ENCODE measurements at places on chromosomes 4 and X. TPM values are rescaled to one million over a fixed set of nuclear protein-coding genes. Genes with fewer than 3 reads are reported as not detected.

- DNase-seq, result no peak
Measured at GRCh38 chr4:24130637-24131036, 240.8 kb upstream of the PPARGC1A start.

Gene VCX2
- total RNA-seq, result not detected

GRCh38 chr4:122695226-122695625 is 37.3 kb upstream of the BBS12 start:
- no peak for DNase-seq

GRCh38 chr4:123870216-123870876 is 473.8 kb downstream of the SPRY1 start:
- no peak for DNase-seq

DNA sequence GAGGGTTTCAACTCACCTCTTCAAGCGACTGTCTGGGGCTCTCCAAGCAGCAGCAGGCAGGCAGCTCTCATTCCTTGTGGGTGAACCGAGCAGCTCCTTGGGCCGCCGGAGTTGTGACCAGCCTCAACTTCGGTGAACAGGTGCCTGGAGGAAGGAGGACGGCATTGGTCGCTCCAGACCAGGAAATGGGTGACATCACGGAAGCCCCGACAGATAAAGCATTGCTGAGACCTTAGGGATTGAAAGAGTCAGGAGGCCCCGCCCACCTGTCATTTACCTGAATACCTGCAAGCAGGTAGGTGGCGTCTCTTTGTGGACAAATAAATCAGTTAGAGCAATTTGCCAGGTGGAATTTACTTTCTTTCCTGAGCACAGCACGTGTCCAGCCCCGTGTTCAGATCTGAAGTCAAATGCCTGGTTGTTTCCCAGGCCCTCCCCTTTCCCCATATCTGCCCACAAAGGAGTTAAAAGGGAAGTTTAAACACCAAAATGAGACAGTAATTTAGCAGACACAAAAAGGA is at the start of gene LNX1:
Gene LNX1 (minus strand): TSS at position 115 of the 521 bp plus-strand sequence. CDS start 17,484 bp downstream, outside the sequence.
- DNase-seq, result no peak

Gene VCX
- not detected for total RNA-seq

GRCh38 chrX:31715675-31716074 is 643.8 kb upstream of the FTHL17 start:
- DNase-seq, result no peak
